Activated CD8-positive, alpha-beta memory T cell treated with anti-CD3 and anti-CD28 coated beads for 24 hours (primary cell): ENCODE measurements at places on chromosomes 3 and 15.

GRCh38 chr3:127405010-127405598 lies 117.3 kb upstream of the PRR20G start:
- DNase-seq, result peak; percentile 49

DNA sequence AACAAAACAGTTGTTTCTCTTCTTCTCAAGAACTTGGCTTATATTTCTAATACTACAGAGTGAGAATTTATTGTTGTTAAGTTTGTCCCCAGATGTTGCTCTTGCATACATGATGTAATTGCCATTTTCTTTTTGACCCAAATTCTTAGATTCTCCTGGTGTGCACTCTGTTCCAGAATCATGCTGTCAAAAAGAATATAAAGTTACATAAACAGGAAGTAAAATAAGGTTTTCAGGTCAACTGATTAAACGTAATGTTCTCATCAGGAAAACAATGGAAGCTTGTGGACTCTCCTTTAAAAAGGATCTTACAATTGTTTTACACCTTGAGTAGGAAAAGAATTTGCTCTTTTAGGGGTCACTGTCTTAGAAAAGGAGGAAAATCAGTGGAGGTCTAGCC lies 121.8 kb downstream of the ADAM10 start:
- no peak for DNase-seq

DNA sequence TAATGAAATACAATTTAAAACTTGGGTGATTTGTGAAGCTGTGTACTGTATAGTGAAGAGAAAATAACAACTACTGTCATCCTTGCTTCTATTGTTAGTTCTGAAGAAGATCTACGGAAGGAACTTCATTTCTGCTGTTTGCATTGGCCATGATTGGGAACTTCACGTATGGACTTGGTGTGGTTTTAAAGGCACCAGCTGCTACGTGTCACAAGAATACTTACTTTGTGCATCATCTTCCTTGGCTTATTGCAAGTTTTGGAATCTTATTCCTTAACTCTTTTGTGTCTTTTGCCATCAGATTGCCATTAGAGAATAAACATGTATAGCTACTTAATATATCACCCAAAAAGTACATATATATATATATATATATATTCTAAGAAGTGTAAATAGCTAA lies 75.0 kb upstream of the VEPH1 start:
- DNase-seq, result no peak

DNA sequence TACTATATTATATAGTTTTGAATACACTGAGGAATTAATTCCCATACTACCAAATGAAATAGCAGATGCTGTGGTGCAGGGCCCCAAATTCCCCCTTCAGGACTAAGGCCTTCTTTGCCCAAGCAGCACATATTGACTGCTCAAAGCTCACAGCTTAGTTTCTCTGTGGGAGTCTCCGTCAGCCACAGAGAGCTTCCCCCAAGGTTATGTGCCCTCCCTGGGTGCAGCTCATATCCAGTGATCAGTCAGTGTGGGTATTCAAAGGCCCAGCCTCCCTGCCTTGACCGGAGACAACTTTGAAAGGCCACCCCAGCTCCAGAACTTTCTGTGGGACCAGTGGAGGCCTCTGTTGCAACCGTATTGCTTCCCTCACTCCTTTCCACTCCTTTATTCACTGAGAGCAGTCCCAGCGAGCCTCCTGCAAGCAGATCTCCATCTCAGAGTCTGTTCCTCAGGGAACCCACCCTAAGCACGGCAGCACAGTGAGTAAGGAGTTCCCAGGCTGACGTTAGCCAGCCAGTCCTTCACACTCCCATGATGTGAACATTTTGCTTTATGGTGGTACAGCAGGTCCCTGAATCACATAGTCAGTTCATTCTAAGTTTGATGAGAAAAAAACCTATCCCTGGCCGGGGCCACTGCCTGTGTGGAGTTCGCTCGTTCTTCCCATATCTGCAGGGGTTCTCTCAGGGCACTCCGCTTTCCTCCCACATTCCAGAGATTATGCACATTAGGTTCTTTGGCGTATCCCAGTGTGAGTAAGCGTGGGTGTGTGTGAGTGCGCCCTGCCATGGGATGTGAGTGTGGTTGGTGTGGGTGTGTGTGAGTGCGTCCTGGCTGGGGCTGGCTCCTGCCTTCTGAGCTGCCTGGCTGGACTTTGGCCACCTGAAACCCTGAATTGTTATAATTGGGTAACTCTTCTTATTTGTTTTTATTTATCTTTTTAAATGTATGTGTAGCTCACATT lies 64.4 kb upstream of the PPARG start:
- DNase-seq, result no peak

- DNase-seq, result no peak
Observed at GRCh38 chr3:14565868-14566588, 25.9 kb upstream of the GRIP2 start.

DNA sequence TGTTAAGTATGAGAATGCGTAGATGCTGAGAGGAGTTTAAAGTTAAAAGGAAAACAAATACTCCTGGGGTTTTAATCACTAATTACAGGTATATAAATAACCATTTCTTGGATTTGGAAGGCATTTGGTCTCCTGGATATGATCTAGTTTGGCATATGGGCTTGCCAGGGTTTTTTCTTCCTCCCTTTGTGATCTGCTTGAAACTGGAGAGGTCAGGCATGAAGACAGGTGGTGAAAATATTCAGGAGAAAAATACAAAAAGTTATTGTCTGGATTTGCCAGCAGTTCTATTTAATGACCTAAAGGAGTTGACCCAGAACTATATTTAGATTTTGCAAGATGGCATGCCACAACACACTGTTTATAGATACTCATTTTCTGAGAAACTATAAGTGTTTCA lies 136.3 kb downstream of the DIPK2A start:
- no peak for DNase-seq

- no peak for DNase-seq
Observed at GRCh38 chr3:152915695-152916094, 80.8 kb downstream of the P2RY1 start.

DNA sequence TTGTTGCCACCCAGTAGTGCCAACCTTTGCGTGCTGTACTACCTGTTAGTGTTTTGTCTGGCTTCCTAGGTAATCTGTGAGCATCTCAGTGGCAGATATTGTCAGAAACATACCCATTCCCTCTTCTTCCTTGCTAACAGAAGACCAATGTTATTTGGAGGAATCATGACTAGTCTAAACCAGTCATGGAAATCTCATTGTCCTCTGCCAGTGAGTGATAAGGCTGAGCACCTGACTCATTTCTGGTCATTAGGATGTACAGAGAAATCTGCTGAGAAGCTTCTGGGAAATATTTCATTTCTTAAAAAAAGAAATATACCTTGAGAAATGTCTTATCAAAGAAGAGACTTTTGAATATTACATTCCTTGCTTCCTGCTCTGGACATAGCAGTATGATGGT lies 70.1 kb upstream of the CDV3 start:
- DNase-seq, result no peak

- DNase-seq, result no peak
Observed at GRCh38 chr3:72848703-72849081, 447 bp upstream of the SHQ1 start.

GRCh38 chr3:132569153-132569552 lies 27.9 kb upstream of the ACKR4 start:
- DNase-seq, result no peak

- DNase-seq, result no peak
Observed at GRCh38 chr3:46284981-46285683, 42.9 kb downstream of the CCR3 start.

DNA sequence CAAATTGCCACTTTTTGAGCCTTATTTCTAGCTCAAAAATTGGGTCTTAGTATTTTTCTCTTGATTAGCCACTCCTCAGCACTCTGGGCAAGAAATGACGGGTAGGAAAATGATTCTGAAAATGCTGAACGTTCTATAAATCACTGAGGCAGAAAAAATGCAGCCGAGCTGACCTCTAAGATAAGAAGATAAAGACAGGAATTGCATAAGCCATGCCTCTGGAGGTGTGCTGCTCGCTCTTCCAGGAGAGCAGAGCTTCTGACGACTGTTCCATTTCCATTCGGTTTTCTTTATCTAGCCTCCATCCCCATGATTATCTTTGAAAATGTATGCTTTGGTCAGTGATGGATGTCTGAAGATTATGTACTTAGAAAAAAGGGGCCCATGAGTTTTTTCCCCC lies 558.8 kb upstream of the ADAMTS9 start:
- no peak for DNase-seq

DNA sequence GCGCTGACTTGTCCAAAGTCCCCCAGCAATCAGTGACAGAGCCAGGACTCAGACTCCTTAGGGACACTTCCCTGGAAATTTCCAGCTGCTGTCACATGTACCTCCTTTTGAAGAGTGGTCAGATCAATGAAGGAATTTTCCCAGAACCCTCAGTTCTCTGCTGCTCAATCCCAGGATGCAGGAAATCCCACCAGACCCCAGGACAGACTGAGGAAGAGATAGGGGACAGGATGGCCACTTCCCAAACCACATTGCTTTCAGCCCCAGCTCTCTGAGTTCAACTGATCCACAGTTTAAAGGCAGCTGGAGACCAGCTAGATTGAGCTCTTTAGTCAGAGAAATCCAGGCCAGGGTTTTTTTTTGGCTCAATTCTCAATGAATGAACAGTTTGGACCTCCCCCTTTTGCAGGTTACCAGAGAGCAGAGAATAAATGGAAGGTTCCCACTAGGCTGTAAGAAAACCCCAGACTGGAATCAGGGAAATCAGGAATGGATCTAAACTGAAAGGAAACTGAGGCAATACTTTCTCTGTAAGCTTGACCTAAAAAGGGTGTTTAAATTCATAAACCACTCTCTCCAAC lies 1.5 kb downstream of the CYP1A1 start:
- DNase-seq, result peak; percentile 35

- DNase-seq, result no peak
Observed at GRCh38 chr15:35166730-35167359, 81.8 kb upstream of the NANOGP8 start.

- DNase-seq, result no peak
Observed at GRCh38 chr3:79517766-79518413, 249.9 kb downstream of the ROBO1 start.

- DNase-seq, result no peak
Observed at GRCh38 chr3:69484507-69485393, 98.9 kb upstream of the FRMD4B start.

GRCh38 chr3:46948830-46949671 lies 27.5 kb downstream of the CCDC12 start:
- DNase-seq, result no peak

DNA sequence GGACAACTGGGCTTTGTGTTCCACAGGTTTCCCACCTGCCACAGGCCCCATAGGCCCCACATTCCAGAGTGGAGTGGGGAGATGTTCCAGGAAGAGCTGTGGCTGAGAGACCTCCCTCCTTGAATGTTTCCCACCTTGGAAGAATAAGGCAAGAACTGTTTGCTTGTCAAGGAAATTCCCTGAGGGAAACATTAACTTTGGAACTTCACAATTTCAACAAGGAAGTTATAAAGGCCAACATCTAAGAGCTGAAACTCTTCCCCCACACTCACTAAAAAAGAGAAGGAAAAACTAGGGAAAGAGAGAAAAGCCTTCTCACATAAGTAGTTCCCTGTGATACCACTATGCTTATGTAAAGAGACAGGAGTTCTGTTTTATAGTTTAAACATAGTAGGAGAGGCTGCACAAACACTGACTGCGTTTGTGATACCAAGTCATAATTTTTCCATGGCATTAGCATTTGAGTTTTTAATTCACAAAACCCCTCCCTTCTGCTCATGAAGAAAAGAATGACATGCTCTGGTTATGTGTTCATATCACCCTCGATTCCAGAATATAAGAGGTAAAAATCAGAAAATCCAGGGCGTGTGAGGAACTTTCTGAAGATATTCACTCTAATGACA lies 39.8 kb upstream of the SPRED1 start:
- DNase-seq, result no peak

- DNase-seq, result no peak
Observed at GRCh38 chr15:77292969-77293558, 126.8 kb downstream of the PEAK1 start.

GRCh38 chr3:89114841-89115223 lies 7.4 kb downstream of the EPHA3 start:
- DNase-seq, result no peak

DNA sequence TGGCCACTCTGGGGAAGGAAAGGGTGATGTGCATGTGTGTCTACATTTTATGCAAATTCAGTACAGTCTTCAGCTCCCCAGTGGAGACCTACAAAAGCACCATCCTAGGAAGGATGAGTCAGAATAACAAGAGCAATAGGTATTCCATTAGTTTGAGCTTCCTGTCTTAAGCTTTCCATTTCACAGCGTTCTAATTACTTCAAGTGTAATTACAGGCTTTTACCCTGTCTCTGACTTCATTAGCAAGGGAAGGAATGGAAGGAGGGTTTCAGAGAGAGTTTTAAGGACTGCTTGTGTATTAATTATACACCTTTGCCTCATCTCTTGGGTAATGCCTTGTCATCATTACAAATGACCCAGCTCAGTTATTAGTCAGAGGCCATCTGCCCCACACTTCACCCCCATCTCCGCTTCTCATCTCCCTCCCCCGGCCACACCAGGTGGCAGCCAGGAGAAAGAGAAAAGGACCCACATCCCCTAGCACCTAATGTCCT lies 202.8 kb upstream of the MRPL3 start:
- DNase-seq, result no peak

GRCh38 chr15:36832774-36833463 lies 253.5 kb downstream of the CDIN1 start:
- DNase-seq, result no peak

DNA sequence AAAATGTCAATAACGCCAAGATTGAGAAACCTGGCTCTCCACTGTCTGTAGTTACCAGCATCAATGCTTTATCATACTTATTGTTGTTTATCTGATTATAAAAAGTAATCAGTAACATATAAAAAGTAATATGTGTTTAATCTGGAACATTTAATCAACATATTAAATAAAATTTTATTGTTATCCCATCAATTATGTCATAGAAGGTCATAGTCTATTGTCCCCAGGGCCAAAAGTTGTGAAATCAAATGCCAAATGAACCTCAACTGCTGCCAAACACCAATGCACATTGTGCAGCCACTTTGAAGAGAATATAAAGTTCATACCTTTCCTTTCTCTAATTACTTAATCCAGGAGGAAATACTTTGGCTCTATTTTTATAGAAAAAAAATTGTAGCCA lies 106.6 kb downstream of the EOMES start:
- DNase-seq, result no peak

DNA sequence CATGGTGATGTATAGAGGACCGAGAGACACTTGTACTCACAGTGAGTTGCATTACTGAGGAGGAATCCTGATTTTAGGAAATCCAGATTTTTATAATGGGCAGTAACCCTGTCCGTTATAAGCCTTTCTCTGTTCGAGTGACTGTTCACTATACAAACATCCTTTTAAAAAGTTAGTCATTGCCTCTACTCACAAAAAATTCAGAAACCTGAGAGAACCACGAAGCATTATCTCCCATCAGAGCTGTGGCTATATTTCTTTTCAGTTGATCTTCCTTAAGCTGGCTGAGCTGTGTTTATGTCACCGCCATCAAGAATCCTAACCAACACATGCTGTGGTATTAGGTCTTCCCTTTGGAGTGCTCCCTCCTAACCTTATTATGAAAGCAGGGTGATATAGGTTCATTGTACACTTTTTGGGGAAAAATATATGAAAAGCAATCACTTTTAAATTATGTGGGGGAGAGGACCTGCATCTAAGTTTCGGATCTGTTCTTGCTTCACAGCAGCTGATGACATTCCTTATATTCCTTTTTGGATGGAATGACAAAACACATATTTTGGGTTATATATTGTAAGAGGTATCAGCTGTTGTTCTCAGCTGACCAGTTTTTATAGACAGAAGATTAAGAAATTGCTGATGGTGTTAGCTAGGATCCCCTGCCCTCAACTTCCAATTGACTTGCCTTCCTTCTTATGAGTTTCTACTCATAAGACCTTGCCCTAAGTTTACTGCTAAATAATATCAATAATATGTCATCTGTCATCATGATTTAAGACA lies 465.9 kb upstream of the RASGRP1 start:
- DNase-seq, result no peak
